ENCODE measurements at places on chromosomes 2 and 18.

DNA sequence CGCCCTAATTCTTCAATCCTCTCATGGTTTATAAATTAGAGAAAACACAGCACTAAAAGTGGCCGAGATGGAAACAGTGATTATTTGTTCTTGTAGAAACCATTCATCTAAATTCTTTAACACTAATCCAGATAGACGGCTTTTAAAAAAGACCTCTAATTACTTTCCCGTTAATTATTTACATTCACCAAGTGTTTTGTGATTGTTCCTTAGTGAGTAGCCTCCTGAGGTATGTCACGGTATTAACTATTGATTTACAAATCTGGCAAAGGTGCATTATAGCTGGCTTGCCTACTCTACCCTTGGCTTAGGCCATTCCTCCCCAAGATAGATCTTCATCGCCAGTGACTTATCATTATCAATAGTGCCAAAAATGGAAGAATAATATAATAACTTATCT lies 436.4 kb upstream of the ST6GAL2 start:
- DNase-seq: no peak

GRCh38 chr2:236177604-236177966 lies 9.4 kb upstream of the GBX2 start:
- peak; percentile 70 for DNase-seq

DNA sequence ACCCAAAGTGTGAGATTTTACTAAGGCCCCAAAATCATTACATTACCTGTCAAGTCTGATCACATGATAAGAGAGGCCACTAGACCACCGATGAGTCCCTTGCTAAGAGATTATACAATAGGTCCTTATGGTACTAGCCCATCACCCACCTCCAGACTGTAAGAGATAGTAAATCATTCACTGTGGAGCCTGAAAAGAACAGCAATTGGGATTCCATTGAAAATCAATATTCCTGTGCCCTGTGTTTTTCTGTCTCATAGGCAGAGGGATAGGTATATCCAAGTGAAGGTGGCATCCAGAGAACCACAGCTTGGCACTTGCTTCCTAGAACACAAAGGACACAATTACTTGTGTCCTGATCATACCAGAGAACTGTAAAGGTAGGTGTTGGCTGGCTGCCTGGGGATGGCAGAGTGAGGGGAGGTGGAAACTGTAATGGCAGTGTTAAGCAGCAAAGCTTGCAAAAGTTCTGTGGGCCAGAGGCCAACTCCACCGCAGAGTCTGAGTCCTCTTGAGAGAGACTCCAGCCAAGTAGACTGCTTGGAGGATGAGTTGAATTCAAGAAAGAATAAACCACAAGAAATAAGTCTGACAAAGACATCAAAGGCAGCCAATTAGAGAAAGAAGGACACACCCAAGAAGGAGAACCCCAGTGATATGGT lies 102.0 kb upstream of the PIEZO2 start:
- peak; percentile 77 for DNase-seq

DNA sequence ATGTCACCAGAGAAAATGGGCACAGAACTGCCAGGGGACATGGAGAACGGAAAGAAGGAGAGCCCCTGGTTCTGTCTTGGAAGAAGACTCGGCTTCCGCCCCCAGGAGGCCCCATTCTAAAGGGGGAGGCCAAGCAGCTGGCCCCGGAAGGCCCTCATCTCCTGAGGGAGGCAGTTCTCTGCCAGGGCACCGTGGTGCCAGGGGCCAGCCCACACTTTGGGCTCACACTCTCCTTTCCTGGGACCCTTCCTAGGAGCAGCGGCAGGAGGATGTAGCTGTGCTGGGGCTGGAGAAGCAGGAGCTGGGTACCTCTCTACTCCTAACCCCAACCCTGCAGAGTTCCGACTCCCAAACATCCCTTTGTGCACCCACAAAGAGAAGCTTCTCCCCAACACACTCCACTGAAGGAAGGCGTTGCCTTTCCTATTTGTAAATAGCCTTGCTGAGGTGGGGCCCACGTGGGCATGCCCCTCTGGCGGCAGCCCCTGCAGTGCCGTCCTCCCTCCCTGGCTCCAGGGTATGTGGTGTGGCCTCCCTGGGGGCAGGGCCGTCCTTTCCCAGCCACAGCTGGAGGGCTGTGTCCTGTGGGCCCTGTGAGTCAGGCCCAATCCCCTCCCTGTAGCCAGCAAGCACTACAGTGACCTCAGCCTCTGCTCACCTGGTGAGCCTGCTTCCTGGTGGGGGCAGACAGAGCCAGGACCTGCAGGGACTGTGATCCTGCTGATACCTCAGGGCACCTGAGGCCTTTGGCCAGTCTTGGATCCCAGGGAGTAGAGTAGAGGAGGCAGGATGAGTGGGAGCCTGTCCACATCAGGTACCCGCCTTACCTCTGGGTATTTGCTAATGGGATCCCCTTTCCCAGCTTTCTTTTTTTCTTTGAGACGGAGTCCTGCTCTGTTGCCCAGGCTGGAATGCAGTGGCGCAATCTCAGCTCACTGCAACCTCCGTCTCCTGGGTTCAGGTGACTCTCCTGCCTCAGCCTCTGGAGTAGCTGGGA lies 26.6 kb downstream of the ZFP36L2 start:
- DNase-seq: no peak

DNA sequence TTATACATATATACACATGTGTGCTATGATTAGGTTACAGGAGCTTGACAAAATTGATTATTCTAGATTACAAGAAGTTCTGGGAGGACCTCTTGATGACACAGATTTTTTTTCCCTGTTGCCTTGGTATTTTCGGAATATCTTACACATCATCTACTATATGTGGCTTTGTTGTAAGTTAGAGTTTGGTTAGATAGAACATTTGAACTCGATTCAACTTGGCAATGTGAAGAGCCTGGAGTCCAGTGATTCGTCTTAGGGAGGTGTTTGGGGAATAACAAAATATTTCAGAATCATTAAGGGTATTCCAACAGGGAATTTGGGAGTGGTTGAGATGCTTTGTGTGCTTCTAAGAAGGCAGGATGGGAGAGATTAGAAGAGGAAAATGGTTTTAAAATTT lies 39.3 kb upstream of the EFEMP1 start:
- peak; percentile 74 for DNase-seq

GRCh38 chr2:236748385-236748784 lies 178.8 kb downstream of the ACKR3 start:
- no peak for DNase-seq

- no peak for DNase-seq
Measured at GRCh38 chr18:36536426-36536825, 238.9 kb downstream of the FHOD3 start.

GRCh38 chr2:3307901-3308300 lies 69.7 kb downstream of the EIPR1 start:
- no peak for DNase-seq

GRCh38 chr2:136497709-136498108 lies 267.6 kb upstream of the THSD7B start:
- DNase-seq: no peak

- DNase-seq: no peak
Measured at GRCh38 chr18:8686611-8687010, 18.7 kb upstream of the MTCL1 start.

DNA sequence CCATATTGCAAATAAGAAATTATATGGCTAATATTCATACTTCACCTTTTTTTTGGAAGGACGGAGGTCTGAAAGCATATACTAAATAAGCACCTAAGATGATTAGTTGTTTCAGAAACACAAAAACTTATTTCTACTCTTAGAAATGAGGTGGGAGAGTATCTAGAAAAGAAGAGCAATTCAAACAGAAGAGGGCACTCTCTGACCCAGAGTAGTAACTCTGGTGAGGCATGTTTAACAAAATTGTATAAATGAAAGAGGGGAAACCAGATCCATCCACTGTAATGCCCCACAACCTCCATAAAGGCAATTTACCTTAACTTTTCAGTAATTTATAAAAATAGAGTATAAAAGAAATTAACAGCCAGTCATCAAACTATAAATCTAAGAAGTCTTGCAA lies 669.6 kb upstream of the VRK2 start:
- DNase-seq: peak; percentile 16

- peak; percentile 19 for DNase-seq
Measured at GRCh38 chr2:102301867-102302362, 9.4 kb upstream of the IL1RL1 start.

DNA sequence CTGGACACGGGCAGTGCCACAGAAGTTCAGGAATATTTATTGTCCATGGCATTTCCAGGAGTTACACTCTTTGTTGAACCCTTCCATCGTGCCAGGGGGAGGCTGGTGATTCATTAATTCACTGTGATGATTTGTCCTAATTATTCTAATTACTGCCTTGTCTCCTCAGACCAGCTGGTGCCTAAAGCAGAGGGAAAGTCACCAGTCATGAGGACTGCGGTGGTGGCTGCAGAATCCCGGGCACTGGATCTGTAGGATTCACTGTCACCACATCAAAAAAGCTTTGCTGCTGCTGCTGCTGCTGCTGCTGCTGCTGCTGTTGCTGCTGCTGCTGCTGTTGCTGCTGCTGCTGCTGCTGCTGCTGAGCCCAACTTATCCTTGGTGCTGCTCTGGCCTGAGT lies 908.2 kb downstream of the TSN start:
- no peak for DNase-seq

- DNase-seq: no peak
Measured at GRCh38 chr2:16044946-16045456, 104.7 kb downstream of the MYCN start.

- no peak for DNase-seq
Measured at GRCh38 chr2:143476336-143477087, 347.3 kb downstream of the ARHGAP15 start.

DNA sequence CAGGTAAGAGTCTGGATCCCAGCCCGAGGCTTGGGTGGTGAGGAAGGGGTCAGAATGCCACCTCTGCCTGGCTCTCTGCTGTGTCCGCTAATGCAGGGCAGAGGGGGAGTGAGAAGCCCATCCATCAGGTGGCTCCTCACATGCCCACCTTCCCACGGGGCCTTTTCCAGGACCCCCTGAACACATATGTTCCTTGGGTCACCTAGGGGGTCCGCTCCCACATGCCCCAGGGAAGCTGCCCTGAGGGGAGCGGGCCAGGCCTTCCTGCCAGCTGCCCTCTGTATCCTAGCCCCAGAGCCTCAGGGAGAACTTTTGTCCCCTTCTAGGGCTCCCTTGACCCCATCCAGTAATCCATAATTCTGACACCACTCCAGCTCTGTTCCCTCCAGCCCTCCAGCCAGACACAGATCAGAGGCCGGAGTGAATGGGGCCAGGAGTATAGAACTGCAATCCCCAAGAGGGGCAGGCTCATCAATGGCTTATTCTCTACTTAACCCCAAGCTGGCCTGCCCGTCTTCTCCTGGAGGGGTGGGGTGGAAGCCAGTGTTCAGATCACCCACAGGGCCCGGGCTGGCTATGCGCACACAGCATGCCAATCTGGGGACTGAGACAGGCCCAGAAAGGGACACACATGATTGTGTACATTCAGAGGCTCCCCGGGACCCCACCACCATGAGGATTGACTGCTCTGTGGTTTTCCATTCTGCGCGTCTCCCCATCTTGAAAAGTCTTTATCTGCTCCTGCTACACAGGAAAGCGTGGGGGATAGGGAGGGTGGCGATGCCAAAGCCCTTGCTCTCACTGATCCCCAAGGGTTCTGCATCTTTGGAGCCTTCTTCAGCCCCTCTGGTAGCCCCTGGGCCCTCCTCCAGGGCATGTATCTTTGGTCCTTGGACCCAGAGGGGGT lies 1.1 kb downstream of the EMILIN1 start:
- no peak for DNase-seq

- peak; percentile 97 for DNase-seq
Measured at GRCh38 chr2:65367524-65367923, 64.9 kb downstream of the SPRED2 start.

DNA sequence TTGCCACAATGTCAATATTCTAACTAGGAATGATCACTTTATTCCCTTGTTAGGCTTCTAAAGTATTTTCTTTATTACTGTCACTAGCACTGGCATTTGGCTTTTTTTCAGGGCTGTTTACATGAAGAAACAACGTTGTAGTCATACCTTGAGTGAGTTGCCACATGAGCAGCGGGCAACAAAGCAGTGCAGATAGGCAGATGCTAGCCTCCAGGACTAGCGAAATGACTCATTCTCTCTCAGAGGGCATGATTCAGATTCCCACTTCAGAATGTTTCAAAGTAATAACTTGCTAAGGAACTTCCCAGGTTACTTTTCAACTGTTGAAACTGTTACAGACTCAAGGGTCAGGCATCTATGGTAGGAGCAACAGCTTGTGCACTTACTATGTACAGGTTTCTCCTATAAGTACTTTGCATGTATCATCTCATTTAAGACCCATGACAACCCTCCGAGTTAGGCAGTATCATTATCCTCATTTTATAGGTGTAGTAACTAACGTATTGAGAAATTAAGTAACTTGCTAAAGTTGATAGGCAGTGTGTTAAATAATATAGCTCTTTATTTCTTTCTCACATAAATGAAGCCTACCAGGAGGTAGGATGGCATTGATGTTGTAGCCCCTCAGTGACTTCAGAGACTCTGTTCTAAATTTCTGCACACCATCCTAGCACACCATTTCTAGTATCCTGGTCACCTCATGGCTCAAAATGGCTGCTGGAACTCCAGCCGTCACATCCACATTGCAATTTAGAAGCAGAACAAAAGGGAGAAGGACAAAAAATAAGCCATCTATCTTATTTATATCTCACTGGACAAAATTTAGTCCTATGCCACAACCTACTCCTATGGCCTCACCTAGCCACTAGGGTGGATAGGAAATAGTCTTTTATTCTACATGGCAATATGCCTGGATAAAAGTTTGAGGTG lies 83.3 kb downstream of the ICOS start:
- DNase-seq: peak; percentile 1

DNA sequence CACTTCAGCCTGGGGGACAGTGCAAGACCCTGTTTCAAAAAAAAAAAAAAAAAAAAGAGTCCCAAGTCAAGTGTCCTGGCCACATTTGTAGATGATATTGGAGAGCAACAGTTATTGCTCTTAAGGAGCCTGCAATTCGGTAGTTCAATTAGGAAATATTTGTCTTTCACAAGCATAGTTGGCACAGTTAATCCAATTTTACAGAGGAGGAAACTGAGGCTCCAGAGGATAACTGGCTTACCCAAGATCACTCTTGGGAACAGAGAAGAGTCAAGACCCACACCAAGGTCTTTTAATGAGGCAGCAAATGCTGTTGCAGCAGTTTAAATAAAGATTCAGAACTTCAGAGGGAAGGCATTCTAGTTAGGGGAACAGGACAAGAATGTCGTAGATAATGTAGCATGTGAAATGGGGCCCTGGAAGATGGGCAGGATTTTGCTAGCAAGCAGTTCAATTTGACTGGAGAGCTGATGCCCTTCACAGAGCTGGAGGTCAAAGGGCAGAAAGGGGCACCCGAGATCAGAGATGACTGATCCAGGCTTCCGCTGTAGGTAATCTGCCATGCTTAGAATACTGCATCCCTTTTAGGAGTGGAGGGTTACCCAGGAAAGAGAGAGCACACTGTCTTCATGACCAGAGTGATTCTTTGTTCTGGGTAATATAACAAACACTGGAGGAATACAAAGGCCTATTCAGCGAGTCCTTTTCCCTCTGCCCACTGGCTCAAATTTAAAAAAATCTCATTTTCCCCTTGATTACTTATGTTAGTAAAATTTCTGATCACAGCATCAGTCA lies 3.0 kb downstream of the NPC1 start:
- DNase-seq: no peak

DNA sequence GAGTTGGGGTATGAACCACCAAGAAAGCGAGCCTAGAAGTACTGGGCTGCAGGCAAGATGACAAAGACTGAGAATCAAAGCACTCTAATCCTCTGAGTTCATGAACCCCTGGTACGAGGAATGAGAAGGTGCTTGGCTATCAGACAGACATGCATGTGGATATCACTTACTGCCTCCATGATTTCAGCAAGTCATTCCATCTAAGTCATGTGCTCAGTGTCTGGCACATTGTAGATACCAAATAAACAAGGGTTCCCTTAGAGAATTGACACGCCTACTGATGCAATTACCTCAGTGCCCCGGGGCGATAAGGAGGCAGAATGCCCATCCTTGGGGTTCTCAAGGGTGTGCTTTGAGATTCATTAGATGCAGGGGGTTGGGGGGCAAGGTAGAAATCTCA lies 125.6 kb upstream of the PKDCC start:
- DNase-seq: peak; percentile 56

All from fibroblast of skin of right biceps (primary cell).